ENCODE measurements at places on chromosomes 5 and 9. TPM values are rescaled to one million over a fixed set of nuclear protein-coding genes. Genes with fewer than 3 reads are reported as not detected.

The IL9 gene
- not detected for total RNA-seq

The PDE6A gene
- total RNA-seq, result not detected

The ORM2 gene
- total RNA-seq, result 3.2 TPM

The FBP2 gene
- not detected for total RNA-seq

The LCN9 gene
- 0.57 TPM for total RNA-seq

The IL3 gene
- total RNA-seq, result not detected

The SHOC1 gene
- total RNA-seq, result not detected

The IFNA13 gene
- not detected for total RNA-seq

DNA sequence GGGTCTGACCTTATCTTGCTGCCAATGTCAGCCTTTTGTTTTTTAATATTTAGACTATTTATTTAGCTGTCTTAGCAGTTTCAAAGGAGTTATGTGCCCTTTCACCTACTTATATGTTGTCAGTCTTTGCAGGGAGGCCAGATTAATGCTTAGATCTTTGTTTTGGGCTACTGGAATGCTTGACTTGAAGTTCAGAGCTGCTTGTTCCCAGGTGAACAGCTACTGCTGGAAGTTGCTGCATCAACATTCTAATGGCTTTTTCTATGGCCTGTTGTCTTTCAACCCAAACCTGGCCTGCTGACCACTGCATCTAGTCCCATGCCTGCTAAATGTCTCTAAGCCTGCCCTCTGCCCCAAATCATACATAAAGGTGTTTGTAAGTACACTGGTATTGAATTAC, 3.0 kb downstream of the SLC22A5 start:
- H3K27me3 ChIP-seq, result no peaks in the 10 kb centered on the region
- no peak for DNase-seq
- no peaks in the 10 kb centered on the region for H3K36me3 ChIP-seq
- peaks cover 18% of the 10 kb centered on the region for H3K4me1 ChIP-seq
- H3K27ac ChIP-seq, result no peak overlapping the region

DNA sequence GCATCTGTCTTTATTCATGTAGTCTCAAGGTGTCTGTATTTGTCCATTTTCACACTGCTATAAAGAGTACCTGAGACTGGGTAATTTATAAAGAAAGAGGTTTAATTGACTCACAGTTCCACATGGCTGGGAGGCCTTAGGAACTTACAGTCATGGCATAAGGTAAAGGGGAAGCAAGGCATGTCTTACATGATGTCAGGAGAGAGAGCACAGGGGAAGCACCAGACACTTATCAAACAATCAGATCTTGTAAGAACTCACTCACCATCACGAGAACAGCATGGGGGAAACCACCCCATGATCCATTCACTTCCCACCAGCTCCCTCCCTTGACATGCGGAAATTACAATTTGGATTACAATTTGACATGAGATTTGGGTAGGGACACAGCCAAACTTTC, 44.2 kb downstream of the NLN start:
- H3K27ac ChIP-seq, result no peak overlapping the region
- H3K4me1 ChIP-seq, result no peaks in the 10 kb centered on the region
- H3K27me3 ChIP-seq, result no peaks in the 10 kb centered on the region
- no peak overlapping the region for H3K4me3 ChIP-seq
- DNase-seq, result no peak

DNA sequence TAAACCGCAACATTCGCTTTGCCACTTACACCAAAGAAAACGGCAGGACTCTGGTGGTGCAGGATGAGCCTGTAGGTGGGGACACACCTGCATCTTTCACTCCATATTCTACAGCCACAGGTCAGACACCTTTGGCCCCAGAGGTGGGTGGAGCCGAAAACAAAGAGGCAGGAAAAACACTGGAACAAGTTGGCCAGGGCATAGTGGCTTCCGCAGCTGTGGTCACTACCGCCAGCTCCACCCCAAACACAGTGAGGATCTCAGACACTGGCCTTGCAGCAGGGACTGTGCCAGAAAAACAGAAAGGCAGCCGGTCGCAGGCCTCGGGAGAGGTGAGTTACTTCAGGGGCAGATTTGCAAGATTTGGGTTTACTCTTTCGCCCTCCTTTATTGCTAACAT, 33.8 kb downstream of the KDM3B start:
- peaks cover 2% of the 10 kb centered on the region for H3K4me1 ChIP-seq
- no peaks in the 10 kb centered on the region for H3K27me3 ChIP-seq
- no peak for DNase-seq
- no peak overlapping the region for H3K4me3 ChIP-seq
- H3K27ac ChIP-seq, result no peak overlapping the region
- H3K36me3 ChIP-seq, result peaks cover 22% of the 10 kb centered on the region

- no peak for DNase-seq
- H3K27me3 ChIP-seq, result peaks cover 49% of the 10 kb centered on the region
- no peak overlapping the region for H3K27ac ChIP-seq
- H3K4me1 ChIP-seq, result no peaks in the 10 kb centered on the region
- H3K4me3 ChIP-seq, result no peak overlapping the region
- H3K36me3 ChIP-seq, result no peaks in the 10 kb centered on the region
Observed at GRCh38 chr5:582936-583635, 29.1 kb upstream of the CEP72 start.

DNA sequence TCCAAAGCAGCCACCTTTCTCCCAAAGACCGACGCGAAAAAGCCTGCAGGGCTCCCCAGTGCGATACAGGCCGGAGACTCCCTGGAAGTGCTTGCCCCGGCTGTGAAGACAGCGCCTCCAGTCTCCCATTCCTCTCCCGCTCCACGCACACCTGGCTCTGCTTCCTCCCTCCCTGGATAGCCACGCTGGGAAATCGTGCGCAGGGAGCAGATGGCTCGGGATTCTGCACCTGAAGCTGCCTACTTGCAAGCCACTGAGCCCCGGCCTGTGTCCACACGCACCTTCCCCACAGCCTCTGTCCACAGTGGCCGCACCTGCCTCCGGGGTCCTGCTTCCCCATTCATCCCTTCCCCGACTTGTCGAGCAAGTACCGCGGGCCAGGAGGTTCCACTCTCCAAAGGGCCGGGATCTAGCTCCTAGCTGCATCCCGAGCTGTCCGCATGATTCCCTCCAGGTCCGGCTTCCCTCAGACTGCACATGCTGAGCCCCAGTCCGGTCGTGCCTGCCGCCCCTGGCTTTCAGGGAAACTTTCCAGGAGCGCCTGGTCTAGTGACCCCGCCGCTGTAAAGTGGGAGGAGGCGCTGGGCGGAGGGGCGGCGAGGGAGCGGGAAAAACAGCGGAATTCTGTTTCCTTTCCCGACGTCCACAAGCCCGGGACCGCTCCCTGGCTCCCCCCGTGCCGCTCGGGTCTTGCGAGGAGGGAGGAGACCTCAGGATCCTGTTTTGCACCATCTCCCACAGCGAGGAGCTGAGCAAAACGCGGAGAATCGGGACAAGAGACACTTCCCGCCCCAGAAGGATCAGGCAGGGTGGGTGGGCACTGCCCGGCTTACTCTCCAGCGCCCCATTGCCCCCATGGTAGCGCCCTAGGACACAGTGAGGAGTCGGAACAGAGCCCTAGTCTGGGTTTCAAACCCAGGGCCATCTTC, 2.0 kb downstream of the SEMA6A start:
- peaks cover 29% of the 10 kb centered on the region for H3K4me1 ChIP-seq
- peak overlapping the region; percentile 99 for H3K4me3 ChIP-seq

GRCh38 chr5:128857076-128857677, 108.1 kb upstream of the SLC27A6 start:
- no peaks in the 10 kb centered on the region for H3K36me3 ChIP-seq
- peaks cover 3% of the 10 kb centered on the region for H3K27me3 ChIP-seq
- H3K4me3 ChIP-seq, result no peak overlapping the region
- no peaks in the 10 kb centered on the region for H3K4me1 ChIP-seq
- no peak overlapping the region for H3K27ac ChIP-seq
- no peak for DNase-seq

GRCh38 chr5:8184455-8185063, 315.6 kb downstream of the MTRR start:
- no peak overlapping the region for H3K4me3 ChIP-seq
- H3K4me1 ChIP-seq, result peaks cover 10% of the 10 kb centered on the region
- H3K27me3 ChIP-seq, result peaks cover 4% of the 10 kb centered on the region
- H3K36me3 ChIP-seq, result no peaks in the 10 kb centered on the region

GRCh38 chr5:135266975-135267374, 132.1 kb downstream of the MACROH2A1 start:
- peaks cover 4% of the 10 kb centered on the region for H3K27me3 ChIP-seq
- no peak for DNase-seq
- peaks cover 12% of the 10 kb centered on the region for H3K4me1 ChIP-seq
- H3K27ac ChIP-seq, result no peak overlapping the region

- H3K36me3 ChIP-seq, result no peaks in the 10 kb centered on the region
- no peak overlapping the region for H3K4me3 ChIP-seq
- H3K27me3 ChIP-seq, result no peaks in the 10 kb centered on the region
- peaks cover 14% of the 10 kb centered on the region for H3K4me1 ChIP-seq
- no peak for DNase-seq
Observed at GRCh38 chr5:113161806-113162205, 185.2 kb downstream of the DCP2 start.

- peaks cover 15% of the 10 kb centered on the region for H3K36me3 ChIP-seq
- H3K27me3 ChIP-seq, result no peaks in the 10 kb centered on the region
- peaks cover 41% of the 10 kb centered on the region for H3K4me1 ChIP-seq
- DNase-seq, result no peak
Observed at GRCh38 chr5:111742177-111742994, 14.6 kb downstream of the NREP start.

DNA sequence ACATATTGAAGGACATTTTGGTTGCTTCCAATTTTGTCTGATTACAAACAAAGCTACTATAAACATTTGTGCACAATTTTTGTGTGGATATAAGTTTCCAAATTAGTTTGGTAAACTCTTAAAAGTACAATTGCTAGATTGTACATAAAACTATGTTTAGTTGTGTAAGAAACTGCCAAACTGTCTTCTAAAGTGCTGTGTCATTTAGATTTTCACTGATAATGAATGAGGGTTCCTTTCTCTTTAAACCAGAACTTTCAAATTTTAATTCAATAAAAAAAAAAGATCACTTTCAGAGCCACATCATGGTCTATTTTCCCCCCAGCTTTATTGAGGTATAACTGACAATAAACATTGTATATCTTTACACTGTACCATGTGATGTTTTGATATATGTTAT, 74.0 kb upstream of the TRPC7 start:
- no peak for DNase-seq
- H3K27me3 ChIP-seq, result no peaks in the 10 kb centered on the region
- H3K4me1 ChIP-seq, result peaks cover 7% of the 10 kb centered on the region

GRCh38 chr5:33795496-33795895, 96.3 kb downstream of the ADAMTS12 start:
- no peak overlapping the region for H3K27ac ChIP-seq
- H3K36me3 ChIP-seq, result no peaks in the 10 kb centered on the region
- no peaks in the 10 kb centered on the region for H3K27me3 ChIP-seq
- H3K4me3 ChIP-seq, result no peak overlapping the region
- no peak for DNase-seq

- H3K27me3 ChIP-seq, result peaks cover 3% of the 10 kb centered on the region
- no peak for DNase-seq
- H3K4me1 ChIP-seq, result peaks cover 13% of the 10 kb centered on the region
- H3K36me3 ChIP-seq, result peaks cover 15% of the 10 kb centered on the region
- no peak overlapping the region for H3K27ac ChIP-seq
- H3K4me3 ChIP-seq, result no peak overlapping the region
Observed at GRCh38 chr5:112159435-112159834, 259.6 kb downstream of the EPB41L4A start.

GRCh38 chr5:133902511-133903118, 65.8 kb downstream of the C5orf15 start:
- no peak overlapping the region for H3K27ac ChIP-seq
- peaks cover 3% of the 10 kb centered on the region for H3K4me1 ChIP-seq
- peaks cover 7% of the 10 kb centered on the region for H3K27me3 ChIP-seq

GRCh38 chr9:8764051-8764450, 964.5 kb upstream of the DMAC1 start:
- no peak overlapping the region for H3K4me3 ChIP-seq
- no peaks in the 10 kb centered on the region for H3K27me3 ChIP-seq
- no peak overlapping the region for H3K27ac ChIP-seq

DNA sequence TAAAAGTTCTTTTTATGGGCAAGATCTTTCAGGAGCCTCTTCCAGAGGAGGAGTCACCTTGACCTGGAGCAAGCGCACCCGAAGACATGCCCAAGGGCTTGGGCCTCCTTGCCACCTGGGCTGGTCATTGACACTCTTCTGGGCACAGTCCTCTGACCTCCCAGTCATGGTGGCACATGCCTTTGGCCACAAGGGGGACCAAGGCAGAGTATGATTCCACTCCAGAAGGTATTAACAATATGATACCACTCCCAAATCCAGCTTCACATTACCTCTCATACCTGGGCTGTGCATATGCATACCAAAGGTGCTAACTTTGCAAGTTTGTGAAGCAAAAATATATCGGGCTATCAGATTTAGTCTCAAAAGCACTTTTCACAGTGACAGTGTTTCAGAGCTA, 84.6 kb downstream of the MAST4 start:
- peaks cover 29% of the 10 kb centered on the region for H3K4me1 ChIP-seq
- no peak for DNase-seq
- peaks cover 1% of the 10 kb centered on the region for H3K36me3 ChIP-seq
- peak overlapping the region; percentile 34 for H3K27ac ChIP-seq
- H3K27me3 ChIP-seq, result no peaks in the 10 kb centered on the region
- H3K4me3 ChIP-seq, result no peak overlapping the region

DNA sequence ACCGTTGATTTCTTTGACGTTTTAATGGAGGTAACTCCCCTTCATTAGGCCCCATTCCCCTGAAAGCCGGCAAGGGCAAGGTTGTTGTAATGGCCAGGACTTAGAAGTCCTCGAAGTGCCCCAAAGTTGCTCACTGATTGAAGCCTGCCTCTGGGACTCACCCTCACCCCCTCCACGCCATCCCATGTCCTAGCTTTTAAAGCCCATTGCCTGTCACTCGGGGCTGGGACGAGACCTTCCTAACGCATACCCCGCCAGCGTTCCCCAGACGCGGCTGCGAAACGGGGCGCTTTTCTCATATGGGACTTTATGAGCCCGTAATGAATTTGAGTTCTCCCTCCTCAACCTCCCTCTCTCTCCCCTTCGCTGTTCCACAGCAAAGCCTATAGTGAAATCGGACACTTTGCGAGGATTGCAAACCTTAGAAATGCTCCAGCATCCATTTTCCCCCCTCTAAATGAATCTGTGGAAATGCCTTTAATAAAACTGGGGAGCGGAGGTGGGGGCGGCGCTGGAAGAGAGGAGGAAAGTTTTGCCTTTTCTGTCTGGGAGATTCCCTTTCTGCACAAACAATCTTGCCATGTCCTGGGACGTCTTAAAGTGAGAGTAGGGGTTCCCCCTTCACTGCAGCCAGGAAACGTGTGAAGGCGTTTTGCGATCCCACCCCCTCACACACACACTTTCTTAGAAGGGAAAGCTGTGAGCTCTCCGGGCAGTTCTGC, 1.5 kb downstream of the PAPPA start:
- peak overlapping the region; percentile 63 for H3K4me3 ChIP-seq
- peaks cover 87% of the 10 kb centered on the region for H3K27me3 ChIP-seq
- DNase-seq, result no peak
- H3K4me1 ChIP-seq, result peaks cover 22% of the 10 kb centered on the region
- no peaks in the 10 kb centered on the region for H3K36me3 ChIP-seq

GRCh38 chr9:125574126-125574877, 132.7 kb downstream of the MAPKAP1 start:
- H3K27ac ChIP-seq, result peak overlapping the region; percentile 65
- H3K27me3 ChIP-seq, result no peaks in the 10 kb centered on the region
- no peaks in the 10 kb centered on the region for H3K4me1 ChIP-seq
- DNase-seq, result no peak

GRCh38 chr5:35672995-35673394, 55.3 kb downstream of the SPEF2 start:
- DNase-seq, result no peak
- no peaks in the 10 kb centered on the region for H3K27me3 ChIP-seq
- no peak overlapping the region for H3K4me3 ChIP-seq
- no peaks in the 10 kb centered on the region for H3K36me3 ChIP-seq
